Activated CD4-positive, alpha-beta T cell treated with anti-CD3 and anti-CD28 coated beads, Interleukin-2, amount 10 ng/mL, durations not matched to agents 7 days and 5 days (primary cell): ENCODE measurements at places on chromosomes 1 and 21.

GRCh38 chr1:189616893-189617292 lies 860.8 kb downstream of the BRINP3 start:
- no peak for DNase-seq

DNA sequence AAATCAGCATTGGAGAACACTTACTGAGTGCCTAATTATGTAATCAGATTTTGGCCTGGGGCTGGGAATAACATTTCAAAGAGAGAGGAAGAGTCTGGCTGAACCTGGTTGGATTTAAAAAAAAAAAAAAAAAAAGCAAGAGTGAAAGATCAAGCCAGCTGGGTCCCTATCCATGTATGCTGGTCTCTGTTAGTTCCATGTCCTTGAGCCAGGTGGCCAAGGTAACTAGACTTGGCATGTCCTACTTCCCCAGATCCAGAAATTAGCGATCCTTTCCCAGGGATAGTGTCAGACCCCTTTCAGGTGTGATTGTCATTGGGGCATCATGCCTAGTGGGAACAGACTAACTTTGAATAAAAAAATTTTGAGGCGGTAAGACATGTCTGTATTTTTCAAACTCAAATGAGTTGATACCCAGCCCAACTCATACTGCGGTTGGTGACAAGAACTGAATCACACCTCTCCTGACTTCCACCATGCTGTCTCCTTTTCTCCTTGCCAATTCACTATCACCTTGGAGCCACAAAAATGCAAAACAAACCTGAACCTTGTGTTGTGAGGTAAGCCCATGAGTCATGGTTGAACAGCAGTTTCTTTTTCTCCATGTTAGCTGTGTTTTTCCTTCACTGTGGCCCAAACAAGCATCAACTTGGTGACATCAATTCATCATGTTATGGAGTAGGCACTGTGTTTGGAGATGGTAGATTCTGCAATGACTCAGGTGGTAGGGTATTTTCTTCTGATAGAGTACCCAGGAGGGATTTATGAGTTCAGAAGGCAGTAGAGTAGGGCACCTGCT lies 24.5 kb upstream of the PPP2R5A start:
- peak; percentile 29 for DNase-seq

DNA sequence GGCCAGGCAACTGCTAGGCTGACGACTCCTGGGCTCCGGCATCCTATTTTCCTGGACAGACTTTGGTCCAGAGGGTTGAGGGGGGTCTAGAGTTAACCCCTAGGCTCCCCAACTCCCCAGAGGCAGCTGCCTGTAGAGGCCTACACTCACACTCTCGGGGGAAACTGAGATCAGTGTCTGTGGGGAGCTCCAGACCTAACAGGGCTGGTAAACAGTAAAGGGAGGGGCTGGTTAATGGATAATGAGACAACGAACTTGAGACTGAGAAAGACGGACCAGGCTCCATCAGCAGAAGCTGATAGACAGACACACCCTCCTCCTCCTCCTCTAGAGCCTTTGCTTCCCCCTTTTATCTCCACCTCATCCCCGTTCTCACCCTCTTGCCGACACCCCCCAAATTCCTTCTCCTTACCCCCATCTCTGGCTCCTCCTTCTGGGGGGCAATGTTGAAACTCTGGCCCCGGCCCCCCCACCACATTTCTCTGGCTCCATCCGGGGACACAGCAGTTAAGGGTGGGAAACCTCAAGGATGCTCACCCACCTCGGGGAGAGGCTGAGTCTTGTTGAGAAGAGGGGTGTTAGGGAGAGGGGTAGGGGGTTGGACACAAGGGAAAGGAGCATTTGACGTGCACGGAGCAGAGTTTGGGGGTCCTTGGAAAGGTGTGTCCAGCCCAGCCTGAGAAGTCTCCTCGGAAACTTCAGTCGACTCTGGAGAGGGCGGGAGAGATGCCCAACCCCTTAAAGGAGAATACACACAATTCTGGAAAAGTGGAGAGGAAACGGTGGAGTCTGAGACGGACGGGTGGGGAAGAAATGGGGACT lies at the start of gene MTMR11:
MTMR11 (minus strand) TSS at position 710 of the 822 bp plus-strand sequence; CDS start at position 478, 232 bp downstream.
- DNase-seq = no peak

DNA sequence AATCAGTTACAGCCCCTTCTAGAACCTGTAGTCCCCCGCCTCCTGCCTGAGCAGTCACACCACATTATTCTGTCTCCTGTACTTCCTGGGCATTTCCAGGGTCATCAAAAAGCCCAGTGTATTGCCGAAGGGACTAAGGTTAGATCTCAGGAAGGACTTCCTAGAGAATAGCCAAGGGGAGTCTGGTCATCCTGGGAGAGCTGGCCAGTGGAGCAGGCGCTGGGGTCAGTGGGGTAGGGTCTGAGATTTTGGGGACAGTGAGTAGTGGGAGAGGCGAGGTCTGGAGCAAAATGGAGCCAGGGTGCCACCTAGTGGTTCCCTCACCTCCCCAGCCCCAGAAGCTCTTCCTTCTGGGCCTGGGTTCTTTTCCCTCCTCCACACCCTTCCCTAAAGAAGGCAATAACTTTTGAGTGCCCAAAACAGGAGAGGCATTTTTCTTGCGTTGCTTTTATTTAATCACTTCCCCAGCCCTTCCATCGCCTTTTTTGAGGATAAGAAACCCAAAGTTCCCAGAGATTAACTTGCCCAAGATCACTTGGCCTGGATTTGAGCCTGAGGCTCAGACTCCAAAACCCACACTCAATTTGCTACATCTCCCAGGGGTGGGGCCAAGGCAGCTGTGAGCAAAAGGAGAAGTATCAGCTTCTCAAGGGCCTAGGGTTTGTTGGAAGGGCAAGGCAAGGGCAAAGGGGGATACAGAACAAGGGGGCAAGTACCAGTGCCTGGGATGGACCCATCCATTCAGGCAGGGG lies 7.3 kb upstream of the PMVK start:
- peak; percentile 43 for DNase-seq

DNA sequence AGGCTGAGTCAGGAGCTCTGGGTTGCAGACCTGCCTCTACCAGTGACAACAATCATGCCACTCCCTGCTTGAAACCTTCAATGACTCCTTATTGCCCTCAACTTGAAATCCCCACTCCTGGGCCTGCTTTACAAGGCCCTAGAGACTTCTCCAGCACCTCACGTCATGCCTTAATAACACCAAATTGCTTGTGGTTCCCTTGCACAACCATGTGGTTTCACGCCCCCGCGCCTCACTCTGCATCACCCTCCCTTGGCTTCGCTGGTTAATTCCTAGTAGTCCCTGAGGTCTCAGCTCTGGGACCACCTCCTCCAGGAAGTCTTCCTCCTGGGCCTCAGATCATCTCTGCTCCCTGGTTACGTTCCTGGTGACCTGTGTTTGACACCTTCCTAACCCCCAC lies 33.0 kb downstream of the EPHA2 start:
- DNase-seq = no peak

DNA sequence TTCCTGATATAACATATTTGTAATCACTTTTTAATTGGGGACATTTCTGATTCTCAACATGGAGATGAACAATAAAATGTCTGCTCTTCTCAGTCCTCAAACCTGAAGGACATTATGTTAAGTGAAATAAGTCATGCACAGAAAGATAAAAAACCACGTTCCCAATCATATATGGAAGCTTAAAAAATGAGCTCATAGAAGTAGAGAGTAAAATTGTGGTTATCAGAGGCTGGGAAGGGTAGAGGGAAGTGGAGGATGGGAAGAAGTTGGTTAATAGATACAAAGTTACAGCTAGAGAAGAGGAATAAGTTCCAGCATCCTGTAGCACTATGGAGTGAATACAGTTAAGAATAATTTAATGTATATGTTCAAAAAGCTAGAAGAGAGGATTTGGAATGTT lies 1.5 kb upstream of the CD48 start:
- DNase-seq = no peak

GRCh38 chr1:203117611-203118575 lies 9.6 kb upstream of the ADORA1 start:
- peak; percentile 37 for DNase-seq

- DNase-seq = no peak
These were observed 141.5 kb downstream of the KAZN start for GRCh38 chr1:14740016-14740415.

GRCh38 chr1:28640766-28641165 lies 2.1 kb downstream of the TAF12 start:
- DNase-seq = peak; percentile 57

DNA sequence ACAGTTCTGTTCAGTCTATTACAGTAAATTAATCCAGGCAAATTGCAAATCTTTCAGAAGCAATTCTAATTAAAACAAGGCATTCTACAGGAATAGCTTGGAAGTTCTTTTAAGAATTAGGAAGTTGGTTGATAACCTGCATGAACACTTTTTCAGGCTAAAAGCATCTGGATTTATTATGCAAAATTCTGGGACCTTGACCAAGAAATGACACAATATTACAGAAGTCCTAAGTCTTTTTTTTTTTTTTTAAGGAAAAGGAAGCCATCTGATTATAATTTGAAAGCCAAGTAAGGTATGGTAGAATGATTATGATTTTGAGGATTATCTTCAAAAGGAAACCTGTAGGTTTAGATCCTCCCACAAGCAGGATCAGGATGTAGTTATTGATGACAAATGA lies 74.7 kb upstream of the KCNK2 start:
- DNase-seq = no peak

DNA sequence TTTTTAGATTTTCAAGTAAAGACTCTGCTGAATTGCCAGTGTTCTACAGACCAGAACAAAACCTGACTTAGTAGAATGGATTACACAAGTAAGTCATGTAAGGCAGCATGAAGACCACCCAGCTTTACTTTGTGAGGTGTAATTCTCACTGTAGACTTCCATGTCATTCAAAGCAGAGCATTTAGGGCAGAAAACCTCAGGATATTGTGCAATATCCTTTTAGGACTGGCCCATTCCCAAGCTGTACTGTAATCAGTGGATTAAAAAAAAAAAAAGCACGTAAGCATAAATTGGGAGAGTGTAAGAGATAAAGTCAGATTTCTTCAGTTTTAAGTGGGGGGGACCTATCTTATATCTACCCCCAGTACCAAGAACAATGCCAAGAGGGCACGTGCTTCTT lies 380.5 kb upstream of the PRMT6 start:
- DNase-seq = no peak

- DNase-seq = no peak
These were observed at the start of gene IVL for GRCh38 chr1:152907686-152908601. IVL (plus strand) TSS chr1:152908546; CDS start chr1:152909798, 1,252 bp downstream.

GRCh38 chr1:201396861-201397464 lies 2.2 kb downstream of the LAD1 start:
- no peak for DNase-seq

DNA sequence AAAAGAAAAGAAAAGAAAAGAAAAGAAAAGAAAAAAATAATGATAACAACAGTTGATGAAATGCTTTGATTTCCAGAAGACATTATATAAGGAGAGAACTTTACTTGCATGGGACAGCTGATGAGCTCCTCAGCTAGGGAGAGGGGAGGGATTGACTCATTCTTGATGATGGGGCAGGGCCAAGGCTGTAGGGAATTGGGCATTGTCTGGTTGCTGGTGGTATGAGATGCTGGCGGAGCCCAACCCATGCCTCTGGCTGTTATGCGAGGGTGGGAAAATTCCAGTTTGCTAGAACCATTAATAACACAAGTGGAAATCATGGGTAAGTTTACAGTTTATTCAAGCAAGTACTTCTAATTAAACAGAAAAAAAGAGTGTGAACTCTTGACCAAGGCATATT lies 36.0 kb upstream of the KIF26B start:
- no peak for DNase-seq

GRCh38 chr21:44539046-44539445 lies 949 bp downstream of the KRTAP10-1 start:
- no peak for DNase-seq

DNA sequence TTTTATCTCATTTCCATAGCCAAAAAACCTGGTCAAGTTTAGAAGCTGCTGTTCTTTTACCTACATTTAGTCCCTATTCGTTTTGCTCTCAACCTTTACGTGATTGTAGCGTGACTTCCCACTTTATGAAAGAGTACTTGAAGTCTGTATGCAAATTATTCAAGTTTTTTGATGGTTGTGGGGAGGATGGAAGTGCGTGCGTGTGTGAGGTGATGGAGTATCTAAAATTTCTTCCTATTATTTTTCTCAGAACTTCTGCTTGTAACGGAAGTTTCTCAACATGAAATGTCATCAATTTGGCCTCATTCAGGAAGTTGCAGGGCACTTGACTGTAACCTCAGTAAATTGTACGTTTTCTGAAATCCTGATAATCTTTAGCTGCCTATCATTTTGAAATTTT lies 64.0 kb downstream of the SAMSN1 start:
- peak; percentile 22 for DNase-seq

- no peak for DNase-seq
These were observed 8.5 kb downstream of the CHD5 start for GRCh38 chr1:6171548-6172124.

- DNase-seq = no peak
These were observed 199.4 kb downstream of the ZC3H11B start for GRCh38 chr1:219413536-219413935.

DNA sequence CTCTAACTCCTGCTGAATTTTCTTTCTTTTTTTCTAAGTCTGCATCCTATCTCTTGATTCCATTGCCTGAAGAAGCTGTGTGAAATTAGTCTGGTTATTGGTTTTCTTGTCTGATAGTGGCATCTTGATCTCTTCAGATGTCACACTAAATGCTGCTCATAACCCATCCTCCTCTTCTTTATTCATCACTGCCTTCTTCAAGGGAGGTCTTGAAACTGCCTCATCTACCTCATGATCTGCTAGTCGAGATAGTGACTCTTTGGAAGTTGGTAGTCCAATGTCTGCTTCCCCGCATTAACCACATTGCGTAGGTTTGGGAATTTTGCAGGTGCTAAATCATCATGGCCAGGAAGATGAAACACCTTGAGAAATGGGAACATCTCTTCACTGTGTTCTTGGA lies 15.7 kb downstream of the DYRK3 start:
- no peak for DNase-seq

DNA sequence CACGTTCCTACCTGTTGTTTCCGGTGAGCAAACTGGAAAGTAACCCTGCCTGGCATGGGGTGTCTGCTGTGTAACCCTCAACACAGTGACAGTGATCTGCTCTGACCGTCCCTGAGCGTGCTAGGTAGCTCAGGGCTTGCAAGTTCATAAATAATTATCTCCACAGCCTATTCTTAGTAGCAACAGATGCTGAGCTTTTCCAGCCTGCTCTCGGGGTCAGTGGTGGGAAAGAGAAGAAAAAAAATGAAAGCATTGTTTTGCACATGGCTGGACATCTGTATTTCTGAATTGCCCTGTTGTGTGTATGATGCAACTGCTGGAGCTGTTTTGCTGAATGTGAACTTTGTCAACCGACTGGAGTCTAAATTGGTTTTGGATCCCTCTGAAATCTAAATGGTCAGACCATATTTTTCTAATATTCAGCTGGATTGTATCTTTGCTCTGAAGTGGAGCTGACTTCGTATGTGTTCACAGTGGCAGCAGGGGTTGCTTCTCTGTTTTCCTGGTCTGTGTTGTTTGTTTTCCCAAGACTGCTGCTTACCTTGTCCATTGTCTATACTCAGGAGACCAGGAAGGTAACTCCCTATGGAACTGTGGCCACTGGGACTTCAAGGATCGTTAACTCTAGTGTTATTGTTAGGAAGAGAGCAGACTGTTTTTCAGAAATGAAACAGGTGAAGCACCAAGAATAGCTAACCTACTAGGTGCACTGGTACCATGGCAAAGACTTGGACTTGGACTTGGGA lies 27.0 kb downstream of the TGFB2 start:
- DNase-seq = no peak
